Activated CD4-positive, alpha-beta T cell treated with anti-CD3 and anti-CD28 coated beads, Interleukin-2, amount 50 U/mL, for 1 hour (primary cell): ENCODE measurements at places on chromosomes 1 and 21.

DNA sequence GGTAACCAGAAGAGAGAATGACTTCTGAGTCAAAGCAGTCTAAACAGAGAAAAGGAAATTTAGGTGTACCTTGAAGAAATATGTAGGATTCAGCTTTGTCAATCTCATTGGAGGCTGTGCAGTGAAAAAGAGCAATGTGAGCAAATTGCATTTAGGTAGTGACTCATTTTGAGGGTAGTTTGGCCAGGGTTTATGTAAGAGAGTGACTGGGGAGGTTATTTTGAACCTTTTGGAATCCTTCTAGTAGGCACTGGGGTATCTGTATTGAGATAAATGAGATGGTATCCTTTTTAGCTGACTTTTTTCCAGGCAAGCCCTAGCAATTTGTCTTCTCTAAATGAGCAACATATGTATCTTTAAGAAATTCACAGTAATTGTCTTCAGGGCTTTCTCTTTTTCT, 95.9 kb downstream of the DISP1 start:
- no peak for DNase-seq

DNA sequence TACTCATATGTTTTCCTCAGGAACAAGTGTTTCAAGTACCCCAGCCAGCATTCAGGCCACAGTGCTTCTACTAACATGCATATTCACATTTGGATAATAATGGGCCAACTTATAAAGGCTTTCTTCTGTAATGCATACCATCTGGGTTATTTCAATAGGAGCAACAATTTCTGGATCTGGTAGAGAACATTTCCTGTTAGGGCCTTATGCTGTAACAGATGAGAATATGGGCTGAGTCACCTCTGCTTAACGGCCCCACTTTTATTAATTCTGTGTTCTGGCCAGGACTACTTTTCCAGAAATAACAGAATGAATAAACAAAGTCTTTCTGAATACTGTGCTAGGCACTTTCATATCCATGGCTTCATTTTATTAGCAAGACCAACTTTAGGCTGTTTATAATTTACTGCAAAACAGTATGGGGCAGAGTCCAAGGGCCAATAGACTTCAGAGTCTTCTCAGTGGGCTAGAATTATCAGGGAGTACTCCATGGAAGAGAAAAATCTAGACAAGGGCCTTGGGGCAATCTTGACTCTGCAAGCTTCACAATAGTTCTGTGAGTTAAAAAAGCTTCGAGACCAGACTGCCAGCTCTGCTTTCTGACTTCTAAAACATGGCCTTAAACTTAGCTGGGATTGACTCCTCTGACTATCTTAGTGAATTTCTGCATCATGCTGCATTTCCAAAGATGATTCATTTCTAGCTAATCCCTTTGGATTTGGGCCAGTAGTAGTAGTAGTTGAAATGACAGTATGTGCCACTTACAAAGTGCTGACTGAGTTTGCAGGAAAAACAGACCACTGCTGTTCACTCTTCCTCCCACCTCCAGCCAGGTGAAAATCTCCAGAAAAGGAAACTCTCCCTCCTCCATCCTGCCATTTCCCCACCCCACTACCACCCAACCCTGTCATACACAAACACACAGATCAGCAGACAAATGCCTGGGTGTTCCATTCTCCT, 8.2 kb upstream of the SSX2IP start:
- DNase-seq, result no peak

DNA sequence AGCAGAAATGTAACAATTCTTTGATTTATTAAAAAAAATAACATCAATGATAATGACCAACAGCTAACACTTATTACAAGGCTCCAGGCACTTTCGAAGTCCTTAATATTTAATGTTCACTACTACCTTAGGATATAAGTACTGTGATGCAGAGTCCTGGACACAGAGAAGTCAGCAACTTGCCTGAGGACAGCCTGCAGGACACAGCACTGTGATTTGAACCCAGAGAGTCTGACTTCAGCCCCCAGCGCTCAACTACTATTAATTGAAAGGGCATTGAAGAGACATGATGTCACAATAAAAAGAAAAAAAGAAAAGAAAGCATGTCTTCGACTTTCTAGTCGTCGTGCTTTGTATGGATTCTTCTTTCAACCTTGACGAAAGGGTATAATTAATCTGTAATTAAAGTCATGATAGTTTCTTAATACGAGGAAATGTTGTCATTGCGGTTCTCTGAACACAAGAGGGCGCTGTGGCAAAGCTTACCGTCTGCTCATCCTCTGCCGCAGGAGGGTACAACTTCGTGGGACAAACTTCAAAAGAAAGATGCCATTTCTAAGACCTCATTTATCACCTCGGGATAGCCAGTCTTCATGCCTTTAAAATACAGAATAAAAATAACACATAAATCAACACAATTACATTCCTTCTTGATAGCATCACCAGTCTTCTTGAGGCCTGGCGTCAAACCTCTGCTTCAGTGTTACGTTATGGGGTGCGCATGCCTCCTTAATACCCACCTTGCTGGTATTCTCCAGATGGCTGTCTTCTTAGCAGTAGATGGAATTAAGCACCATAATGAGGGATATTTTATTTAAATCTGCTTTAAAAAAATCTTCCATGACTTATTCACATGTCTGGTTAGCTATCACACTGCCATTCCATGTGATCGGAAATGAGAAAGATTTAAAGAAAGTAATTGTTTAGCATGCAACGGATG, 240.1 kb downstream of the DISC1 start:
- peak; percentile 56 for DNase-seq

DNA sequence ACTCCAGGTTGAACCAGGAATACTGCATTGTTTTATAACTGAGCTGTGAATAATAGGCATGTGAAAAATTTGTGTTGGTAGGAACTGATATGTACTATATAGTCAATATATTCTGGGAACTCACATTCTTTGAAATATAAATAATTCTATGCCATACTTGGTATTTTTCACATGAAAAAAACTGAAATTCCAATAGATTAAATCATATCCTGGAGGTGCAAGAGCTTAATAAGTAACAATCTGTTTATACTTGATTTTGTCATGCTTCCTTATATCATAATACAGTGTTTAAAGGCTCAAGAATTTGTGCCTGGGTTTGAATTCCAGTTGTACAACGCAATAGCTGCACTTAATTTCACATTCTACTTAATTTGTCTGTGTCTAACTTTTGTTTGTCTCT, 387.0 kb downstream of the USP25 start:
- DNase-seq, result no peak

GRCh38 chr1:50570066-50570468, 146.8 kb upstream of the DMRTA2 start:
- no peak for DNase-seq

DNA sequence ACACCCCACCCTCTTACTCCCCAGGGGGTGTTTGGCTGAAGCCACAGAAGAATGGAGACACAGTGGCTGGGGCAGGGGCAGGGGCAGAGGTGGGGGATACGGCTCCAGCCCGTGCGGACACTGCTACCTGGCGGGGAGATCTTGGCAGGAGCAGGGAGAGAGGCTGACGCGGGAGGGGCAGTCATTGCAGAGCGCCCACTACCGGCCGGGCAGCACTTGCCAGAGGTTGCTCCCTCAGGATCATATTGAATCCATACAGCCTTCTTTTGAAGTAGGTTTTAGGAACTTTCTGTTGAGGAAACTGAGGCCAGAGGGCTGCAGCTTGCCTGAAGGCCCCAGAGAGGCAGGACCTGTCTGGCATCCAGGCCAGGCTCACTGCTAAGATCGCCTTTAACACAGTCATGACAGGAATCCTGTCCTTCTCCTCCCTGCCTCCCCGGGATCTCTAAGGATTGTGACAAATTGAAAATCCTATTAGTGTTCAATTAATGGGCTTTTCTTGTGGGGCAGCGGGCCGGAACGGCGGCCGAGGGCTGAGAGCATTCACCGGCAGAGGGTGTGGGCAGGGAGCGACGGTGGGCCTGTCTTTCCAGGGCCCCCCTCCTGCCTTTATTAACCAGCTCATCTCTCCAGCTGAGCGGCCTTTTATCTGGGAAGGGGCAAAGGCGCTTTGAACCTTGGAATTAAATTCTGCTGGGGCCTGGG, 65.5 kb upstream of the WNT4 start:
- DNase-seq, result no peak

- no peak for DNase-seq
Measured at GRCh38 chr1:159802111-159802510, at the start of gene FCRL6. Gene FCRL6 (plus strand): TSS chr1:159802360. CDS start chr1:159802425, 65 bp downstream.

DNA sequence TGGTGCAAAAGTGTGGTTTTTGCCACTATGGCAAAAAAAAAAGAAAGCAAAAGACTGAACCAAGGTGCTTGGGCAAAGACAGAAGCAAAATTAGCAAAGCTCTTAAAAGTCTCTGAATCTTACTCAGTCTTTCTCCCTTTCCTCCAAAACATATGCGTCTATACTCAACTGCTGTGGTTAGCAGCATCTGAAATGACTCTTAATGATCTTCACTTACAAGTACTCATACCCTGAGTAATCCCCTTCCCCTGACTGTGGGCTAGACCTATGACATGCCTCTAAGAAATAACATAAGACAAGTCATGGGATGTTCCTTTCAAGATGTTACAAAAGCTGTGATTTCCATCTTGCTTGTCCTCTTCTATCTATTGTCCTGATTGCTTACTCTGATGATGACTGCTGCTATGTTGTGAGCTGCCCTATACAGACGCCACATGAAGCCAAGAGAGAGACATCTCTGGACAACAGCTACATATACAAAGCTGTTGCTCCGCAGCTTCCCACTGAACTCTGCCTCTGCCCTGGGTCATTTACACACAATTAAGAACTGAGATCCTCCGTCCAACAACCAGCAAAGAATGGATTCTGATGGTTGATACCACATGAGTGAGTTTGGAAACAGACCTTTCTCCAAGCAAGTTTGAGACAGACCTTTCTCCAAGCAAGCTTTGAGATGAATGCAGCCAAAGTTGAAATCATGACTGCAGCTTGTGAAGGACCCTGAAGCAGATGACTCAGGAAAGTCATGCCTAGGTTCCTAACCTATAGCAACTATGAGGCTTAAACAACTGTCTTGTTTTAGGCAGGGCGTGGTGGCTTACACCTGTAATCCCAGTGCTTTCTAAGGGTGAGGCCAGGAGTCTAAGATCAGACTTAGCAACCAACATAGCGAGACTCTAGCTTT, 55.2 kb downstream of the PUM1 start:
- DNase-seq, result no peak

- DNase-seq, result no peak
Measured at GRCh38 chr21:29102791-29103257, 27.6 kb upstream of the MAP3K7CL start.

GRCh38 chr1:36696261-36696940, 213.7 kb upstream of the CSF3R start:
- no peak for DNase-seq

GRCh38 chr1:183131166-183131565, 54.9 kb upstream of the LAMC2 start:
- no peak for DNase-seq

DNA sequence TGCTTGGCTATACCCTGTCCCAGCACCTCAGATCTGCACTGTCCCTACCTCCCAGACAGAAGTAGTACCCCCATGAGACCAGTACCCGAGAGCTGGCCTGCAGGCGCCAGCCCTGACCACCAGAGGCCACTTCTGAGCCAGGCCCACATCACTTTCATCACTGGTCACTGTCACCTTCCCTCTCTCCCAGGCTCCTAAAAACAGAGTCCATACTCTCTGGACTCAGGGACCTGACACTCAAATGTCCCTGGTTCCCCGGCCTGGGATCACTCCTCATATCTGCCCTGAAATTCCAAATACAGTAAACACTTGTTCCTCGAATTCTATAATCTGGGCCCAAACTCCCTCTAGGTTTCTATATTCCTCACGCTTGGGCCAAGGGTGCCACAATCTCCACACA, 18.7 kb downstream of the TMEM53 start:
- DNase-seq, result no peak

DNA sequence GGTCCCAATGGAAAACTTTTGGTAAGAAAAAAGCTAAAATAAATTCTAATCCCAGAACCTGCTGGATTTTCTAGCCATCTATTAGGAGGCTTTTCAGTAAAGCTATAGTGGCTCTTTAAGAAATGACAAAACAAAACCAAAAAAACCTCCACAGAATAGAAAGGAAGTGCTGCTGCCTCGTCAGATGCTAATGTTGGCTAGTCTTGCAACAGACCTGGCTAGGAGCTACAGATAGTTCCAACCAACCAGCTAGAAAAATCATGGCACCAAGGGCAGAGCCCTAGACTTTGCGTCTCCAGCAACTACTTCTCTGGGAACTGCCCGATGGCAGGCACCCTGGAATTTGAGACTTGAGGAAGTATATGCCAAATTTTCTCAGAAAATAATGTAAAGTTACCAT, 7.6 kb downstream of the CD101 start:
- no peak for DNase-seq

DNA sequence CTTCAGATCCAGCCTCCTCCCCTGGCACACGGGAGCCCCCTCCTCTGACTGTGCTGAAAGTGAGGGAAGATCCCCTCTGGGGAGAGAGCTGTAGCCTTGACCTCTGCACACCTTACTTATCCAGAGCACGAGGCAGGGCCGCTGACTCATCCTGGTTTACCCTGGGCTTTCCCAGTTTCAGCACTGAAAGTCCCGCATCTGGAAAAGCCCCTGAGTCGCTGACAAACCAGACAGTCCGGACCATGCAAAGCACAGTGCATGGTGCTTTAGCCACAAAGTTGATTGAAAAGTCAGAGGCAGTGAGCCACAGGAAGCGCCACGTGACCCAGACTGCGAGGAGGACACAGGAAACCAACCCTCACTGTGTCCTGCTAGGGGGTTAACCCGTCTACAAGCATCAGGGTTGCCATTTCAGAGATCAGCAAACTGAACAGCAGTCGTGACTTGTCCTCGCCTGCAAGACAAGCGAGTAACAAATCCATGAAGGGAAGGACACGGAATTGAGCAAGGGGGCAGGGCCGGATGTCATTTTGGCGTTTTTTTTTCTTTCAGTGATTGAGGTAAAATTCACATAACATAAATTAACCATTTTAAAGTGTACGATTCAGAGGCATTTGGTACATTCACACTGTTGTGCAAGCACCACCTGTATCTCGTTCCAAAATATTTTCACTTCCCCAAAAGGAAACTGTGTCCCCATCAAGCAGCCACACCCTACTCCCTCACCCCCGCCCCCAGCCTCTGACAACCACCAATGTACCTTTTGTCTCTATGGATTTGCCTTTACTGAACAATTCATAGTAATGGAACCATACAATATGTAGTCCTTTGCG, 19.9 kb upstream of the IFNGR2 start:
- DNase-seq, result peak; percentile 57

DNA sequence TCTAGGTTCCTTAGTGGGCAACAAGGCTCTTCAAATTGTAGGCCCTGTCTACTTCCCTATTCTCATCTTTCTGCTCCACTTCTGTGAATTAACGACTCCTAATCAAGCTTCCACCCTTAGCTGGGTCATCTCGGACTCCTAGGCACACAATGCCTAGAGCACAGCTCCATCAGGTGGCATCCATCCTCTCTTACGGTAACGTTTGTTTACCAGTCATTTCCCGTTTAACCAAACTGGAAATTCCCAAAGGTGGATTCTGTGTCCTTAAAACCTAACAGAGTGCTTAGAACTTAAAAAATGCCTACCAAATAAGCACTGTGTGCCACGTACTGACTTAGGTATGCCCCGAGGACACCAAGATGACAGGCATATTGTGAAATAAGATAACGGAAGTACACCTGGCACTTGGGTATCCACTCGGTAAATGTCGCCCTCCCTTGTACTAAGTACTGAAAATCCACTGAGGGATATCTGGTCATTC, 1.5 kb downstream of the PARP1 start:
- no peak for DNase-seq

- no peak for DNase-seq
Measured at GRCh38 chr1:20107796-20108195, 11.5 kb downstream of the PLA2G2D start.
